CD4-positive, alpha-beta T cell treated with Interferon gamma for 1 hour (primary cell): ENCODE measurements at places on chromosomes 5 and 9.

DNA sequence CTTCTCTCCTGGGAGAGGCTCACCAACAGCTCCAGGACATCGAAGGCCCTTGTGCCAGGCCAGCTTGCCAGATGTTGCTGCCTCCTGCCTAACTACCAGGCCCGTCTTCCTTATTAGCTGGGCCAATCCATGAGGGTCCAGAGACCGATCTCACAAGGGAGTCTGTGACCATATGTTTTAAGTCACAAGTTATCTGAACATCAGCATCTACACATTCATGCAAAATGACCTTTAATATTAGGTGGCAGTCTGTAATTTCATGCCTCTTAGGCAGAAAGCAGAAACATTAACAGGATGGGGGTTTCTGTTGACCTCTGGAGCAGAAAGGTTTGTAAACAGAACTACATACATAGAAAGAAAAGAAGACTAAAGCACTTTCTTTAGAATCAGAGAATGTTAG lies 75.1 kb upstream of the SLC25A51 start:
- no peak for DNase-seq

DNA sequence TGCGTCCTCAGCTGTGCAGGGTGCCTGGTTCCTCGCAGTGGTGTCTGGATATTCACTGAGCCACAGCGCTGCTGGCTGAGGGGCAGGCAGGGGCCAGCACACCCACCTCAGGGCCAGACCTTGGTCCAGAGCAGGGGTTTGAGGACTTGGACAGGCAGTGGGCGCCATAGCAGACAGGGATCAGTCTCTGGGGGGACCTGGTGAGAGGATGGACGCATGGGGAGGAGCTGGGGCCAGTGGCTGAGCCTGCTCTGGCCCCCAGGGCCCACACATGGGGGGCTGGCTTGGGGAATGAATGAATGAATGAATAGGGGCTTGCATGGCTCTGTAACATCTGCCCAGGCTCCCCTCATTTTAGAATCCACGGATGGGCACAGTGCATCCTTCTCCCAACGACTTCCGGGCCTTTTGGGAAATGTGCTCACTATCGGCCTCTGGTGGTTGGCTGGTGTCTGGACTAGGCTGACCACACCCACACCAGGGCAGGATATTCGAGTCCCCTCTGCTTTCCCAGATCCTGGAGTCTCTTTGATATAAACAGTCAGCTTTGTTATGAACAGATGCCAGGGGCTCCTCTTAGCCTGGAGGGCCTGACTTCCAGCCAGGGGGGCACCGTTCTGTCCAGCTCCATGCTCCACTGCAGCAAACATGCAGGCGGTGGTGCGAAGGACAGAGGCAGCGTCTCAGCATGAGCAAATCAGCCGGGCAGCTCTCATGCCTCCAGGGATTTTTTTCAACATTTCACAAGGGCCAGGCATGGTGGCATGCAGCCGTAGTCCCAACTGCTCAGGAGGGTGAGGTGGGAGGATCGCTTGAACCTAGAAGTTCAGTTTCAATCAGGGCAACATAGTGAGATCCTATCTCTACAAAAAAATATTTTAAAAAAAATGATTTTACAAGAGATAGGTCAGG lies 62.6 kb downstream of the NEK6 start:
- peak; percentile 21 for DNase-seq

- DNase-seq, result no peak
Observed at GRCh38 chr5:142626099-142626498, 59.8 kb downstream of the FGF1 start.

GRCh38 chr9:136482793-136483588 lies at the start of gene SEC16A:
Gene SEC16A (minus strand): TSS chr9:136483040. CDS start chr9:136477615, 5,425 bp downstream.
- DNase-seq, result peak; percentile 98

- no peak for DNase-seq
Observed at GRCh38 chr5:150026682-150027172, 26.2 kb downstream of the HMGXB3 start.

GRCh38 chr9:81999806-82000205 lies 11.2 kb downstream of the SPATA31D1 start:
- DNase-seq, result no peak

GRCh38 chr5:90054612-90055011 lies 354.9 kb downstream of the CETN3 start:
- DNase-seq, result no peak

GRCh38 chr9:129103595-129103965 lies 7.0 kb downstream of the CRAT start:
- DNase-seq, result no peak

- DNase-seq, result no peak
Observed at GRCh38 chr9:134329576-134329855, 3.3 kb downstream of the RXRA start.

DNA sequence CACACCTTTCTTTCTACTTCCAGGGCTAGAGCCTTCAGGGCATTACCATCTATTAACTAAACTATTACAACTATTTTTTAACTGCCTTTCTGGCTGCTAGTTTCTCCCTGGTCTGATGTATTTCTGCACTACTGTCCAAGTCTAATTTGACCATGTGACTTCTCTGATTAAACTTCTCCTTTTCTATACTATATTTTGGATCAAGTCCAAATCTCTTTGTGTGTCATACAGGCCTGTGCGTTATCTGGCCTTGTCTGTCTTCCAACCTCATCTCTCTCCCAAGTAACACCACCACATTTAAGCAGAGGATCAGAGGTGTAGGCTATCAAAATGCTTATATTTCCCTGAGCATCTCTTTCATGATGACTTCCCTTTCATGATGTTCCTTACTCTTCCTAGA lies 47.2 kb upstream of the OR13F1 start:
- DNase-seq, result no peak

DNA sequence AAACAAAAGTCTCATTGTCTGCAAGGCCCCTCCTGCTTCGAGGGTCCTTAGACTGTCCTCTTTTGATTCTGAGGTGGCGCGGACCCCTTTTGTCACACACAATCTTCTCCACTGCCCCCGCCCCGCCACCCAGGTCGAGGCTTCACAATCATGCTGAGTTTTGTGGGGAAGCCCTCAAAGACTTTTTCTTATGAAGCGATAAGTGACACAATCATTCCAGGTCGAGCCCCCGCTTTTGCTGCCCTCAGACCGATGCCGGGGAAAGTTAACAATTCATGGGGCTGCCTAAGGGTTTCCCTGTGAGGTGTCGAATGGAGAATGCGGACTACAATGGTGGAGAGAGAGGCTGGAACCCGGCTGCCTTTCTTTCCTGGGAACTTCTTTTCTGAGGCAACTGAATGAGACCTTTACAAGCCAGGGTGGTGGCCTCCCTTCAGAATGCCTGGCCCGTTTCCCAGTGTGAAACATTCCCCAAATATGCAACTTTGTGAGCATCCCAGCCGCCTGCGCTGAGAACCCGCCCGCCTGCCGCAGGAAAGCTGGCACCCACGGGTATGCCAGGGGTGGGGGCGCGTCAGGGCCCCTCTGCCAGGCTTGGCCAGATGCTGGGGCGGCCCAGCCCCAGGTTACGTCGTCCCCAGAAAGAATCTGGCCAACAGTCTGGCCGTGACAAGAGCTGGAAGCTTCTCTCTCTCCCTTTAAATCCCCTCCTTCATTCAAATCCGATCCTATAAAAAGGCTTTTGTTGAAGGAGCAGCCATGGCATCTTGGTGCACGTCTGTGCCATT lies 71.9 kb downstream of the MAP1B start:
- no peak for DNase-seq

GRCh38 chr5:24235946-24236345 lies 408.8 kb downstream of the CDH10 start:
- no peak for DNase-seq

DNA sequence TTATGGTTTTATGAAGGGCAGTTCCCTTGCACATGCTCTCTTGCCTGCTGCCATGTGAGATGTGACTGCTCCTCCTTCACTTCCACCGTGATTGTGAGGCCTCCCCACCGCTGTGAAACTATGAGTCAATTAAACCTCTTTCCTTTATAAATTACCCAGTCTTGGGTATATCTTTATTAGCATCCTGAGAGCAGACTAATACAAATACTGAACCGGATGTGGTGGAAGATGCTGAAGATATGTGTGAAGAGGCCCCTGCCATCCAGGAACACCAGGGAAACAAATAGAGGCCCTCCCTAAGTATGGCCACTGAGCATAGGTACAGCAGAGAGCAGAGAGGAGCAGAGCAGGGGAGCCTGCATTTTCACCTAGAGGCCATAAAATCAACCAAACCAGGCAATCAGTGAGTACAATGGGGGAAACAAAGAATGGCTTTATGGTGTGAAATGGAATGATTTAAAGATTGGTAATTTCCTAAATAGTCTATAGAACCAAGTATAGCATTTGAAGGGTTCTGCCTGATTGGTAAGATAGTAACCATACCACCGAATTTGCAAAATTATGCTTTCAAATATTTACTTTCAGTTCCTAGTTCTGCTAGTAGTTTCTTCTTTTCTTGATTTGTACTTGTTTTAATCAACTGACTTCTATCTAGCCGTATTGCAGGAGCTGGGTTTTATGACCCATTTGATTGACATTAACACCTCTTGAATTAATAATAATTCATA lies 421.6 kb downstream of the IRX1 start:
- no peak for DNase-seq

GRCh38 chr5:107796797-107797196 lies 126.1 kb upstream of the EFNA5 start:
- no peak for DNase-seq

DNA sequence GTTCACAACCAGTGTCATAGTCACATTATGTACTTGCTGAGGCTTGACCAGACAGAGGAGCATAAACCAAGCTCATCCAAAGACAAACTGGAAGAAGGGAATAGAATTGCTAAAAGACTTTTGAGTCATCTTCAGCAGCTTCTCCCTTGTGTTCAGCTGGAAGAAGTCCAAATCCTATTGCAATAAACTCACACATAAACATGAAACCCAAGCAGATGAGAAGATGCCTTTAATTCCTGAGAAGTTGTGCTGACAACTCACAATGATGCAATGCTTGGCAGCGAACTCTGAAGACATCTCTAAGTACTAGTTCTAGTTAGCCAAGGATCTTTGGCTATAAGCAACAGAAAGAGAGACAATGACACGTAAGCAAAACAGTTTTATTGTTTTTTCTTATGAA lies 642.1 kb downstream of the KCTD16 start:
- DNase-seq, result no peak

- no peak for DNase-seq
Observed at GRCh38 chr9:83560169-83560826, 22.1 kb upstream of the FRMD3 start.

- no peak for DNase-seq
Observed at GRCh38 chr9:89311346-89312221, 589 bp downstream of the CKS2 start.
